ENCODE measurements at places on chromosomes 2 and 18.

DNA sequence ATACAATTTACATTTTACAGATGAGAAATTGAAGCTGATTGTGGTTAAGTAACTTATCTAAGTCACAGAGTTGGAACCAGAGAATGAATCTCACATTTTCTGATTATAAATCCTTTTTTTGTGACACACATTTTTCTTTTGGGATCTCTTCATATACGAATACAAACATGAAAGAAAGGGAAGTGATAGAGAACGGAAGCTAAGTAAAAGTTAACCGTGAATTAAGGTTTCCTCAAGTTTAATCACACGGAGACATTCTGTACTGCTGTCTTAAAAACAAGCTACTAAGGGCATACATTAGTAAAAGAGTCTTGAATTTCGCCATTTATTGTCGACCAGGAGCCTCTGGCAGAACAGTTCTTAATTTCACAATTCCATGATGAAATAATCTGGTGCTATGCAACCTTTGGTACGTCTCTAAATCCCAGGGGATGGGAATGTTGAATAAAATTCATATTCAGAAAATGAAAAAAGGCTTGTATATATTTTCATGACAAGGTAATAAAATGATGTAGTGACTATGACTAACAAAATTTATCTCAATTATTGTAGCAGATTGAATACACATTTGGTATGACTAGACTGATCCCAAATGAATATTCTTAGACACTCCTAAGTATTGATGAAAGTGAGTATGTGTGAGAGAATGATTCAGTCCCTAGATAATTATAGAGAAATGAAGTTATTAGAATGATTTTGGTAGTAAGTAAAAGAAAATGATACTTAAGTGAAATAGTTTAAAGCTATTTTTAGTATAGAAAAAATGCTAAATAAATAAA, 40.3 kb upstream of the ZSWIM2 start:
- no peak for DNase-seq

DNA sequence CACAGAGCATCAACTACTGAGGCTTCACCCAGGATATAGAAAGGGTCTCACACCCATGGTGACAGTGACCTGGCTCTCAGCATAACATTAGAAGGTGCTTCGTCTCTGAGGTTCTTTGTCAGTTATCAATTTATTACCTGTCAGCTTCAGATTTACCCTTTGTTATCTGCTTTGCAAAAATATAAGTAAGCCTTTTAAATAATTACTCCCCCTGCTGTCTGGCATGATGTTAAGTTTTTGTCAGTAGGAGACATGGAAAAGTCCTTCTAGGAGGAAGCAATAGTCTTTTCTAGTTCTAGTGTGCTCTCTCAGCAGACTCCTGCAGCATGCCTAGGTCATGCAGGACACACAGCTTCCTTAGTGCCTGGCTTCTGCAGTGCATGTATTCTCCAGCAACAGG, 149.9 kb downstream of the RDH14 start:
- no peak for DNase-seq

GRCh38 chr2:75603477-75603876, 42.7 kb upstream of the EVA1A start:
- no peak for DNase-seq

DNA sequence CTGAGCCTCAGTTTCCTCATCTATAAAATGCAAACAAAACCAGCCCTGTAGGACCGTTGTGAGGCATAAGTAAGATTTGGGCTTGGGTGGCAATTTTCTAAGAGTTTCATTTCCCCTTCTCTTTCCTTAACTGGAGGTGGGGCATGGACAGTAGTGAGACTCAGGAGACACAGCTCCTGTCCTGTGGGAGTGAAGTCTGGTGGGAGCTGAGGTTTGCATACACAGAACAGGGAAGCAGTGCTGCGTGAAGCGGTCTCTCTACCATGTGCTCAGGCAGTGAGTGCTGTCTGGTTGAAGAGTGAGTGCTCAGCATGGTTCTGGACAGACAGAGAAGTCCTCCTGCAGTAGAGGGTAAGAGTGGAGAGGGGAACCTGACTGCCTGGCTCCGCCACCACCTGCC, 62.3 kb upstream of the MCFD2 start:
- DNase-seq, result no peak

- no peak for DNase-seq
Measured at GRCh38 chr2:8855010-8855409, 17.6 kb upstream of the KIDINS220 start.

DNA sequence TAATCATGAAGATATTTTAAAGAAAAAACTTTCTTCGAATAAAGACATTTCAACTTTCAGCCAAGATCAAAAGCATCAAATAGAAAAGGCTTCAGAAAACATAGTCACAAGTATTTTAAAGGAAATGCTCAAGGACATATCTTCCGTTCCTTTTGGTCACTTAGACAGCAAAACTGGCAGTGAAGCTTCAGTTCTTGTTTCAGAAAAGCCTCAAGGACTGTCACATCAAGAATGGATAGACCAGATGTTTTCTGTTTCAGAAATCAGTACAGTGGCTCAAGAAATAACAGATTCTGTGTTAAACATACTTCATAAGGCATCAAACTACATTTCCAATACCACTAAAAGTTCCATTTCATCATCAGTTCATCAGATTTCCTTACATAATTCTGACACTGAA, 51.8 kb downstream of the FSIP2 start:
- DNase-seq, result no peak

DNA sequence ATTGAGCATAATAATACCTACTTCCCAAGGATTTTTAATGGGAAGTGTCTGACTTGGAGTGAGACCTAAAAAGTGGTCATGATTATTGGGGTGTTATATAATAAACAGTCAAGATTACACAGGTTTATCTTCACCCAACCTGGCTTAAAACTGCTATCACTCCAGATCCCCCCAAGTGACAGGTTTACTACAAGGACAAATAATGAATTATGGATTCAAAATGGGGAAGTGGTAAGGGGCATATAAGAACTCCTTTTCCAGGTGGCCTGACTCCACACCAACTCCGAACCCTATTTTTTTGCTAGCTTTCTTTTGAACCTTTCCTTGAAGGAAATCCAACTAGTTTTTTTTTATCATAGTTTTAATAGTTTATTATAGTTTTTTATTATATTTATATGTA, 663.0 kb upstream of the FANCL start:
- DNase-seq, result no peak

DNA sequence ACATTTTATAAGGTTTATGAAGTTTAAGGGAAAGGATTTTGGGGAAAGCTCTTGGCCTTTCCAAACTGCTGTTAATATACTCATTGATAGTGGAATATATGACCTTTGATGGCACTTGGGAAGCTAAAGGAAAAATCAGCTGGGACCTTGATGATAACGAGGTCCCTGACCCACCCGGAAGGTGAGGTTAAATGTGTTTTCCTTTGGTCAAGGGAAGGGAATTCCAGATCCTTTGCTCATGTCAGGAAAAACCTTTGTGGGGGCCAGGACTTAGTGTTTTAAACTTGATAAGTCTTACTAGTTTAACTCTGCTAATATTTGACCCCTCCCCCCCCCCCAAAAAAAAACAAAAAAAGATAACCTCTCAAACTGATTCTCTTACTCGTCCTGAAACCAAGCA, 50.7 kb downstream of the CRIM1 start:
- DNase-seq, result no peak

DNA sequence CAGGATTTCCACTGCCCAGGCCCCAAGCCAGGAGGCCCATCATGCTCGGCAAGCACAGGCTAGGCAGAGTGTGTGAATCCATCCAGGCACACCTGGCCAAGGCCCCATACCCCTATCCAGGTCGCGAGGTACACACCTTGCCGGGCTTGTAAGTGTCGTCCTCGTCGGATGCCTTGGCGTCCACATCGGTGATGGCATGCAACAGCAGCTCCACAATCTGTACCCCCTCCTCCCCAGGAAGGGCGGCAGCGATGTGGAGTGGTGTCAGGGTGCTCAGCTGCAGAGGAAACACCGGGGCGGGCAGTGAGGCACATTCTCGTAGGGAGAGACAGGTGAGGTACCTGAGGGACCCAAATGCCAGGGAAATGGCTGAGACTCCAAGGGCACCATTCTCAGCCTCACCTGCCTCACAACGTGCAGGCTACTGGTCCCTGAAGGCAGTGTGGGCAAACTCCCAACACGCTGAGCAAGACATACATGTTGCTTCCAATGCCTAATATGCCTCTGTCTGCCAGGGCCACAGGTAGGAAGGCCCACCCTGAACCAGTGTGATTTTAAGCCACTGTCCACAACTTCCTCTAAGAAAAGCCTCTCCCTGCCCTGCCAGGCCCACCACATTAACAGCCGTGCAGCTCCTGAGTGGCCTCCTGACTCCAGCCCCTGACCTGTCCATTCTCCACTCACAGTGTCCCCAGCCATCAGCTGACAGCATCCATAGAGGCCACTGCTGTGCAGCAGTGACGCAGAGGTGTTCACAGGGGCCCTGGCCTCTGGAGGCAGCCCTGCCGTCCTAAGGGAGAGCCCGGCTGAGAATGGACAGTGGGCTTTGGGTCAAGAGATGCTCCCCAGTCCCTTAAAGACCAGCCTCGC, 44.9 kb downstream of the ANKMY1 start:
- DNase-seq, result no peak
